ENCODE measurements at places on chromosomes 1 and 21. TPM values are rescaled to one million over a fixed set of nuclear protein-coding genes. Genes with fewer than 3 reads are reported as not detected.

Gene GNAT2
- total RNA-seq, result 0.34 TPM

Gene CNIH3
- 0.39 TPM for total RNA-seq

Gene SHE
- 39.5 TPM for total RNA-seq

Gene KRTAP10-5
- not detected for total RNA-seq

Gene USH2A
- not detected for total RNA-seq

Gene KCNK1
- not detected for total RNA-seq

Gene KRTAP19-3
- total RNA-seq, result not detected

Gene SLFNL1
- 0.07 TPM for total RNA-seq

Gene CYP4X1
- 0.33 TPM for total RNA-seq
